ENCODE measurements at places on chromosomes 11 and 22. TPM values are rescaled to one million over a fixed set of nuclear protein-coding genes. Genes with fewer than 3 reads are reported as not detected.

GRCh38 chr22:27032091-27032761 lies 374.8 kb downstream of the MIAT start:
- no peak for DNase-seq

- no peak for DNase-seq
Measured at GRCh38 chr22:45185718-45186514, 22.2 kb downstream of the NUP50 start.

- no peak for DNase-seq
Measured at GRCh38 chr11:33185756-33186155, 24.5 kb upstream of the CSTF3 start.

The MS4A7 gene
- total RNA-seq: 88.7 TPM

DNA sequence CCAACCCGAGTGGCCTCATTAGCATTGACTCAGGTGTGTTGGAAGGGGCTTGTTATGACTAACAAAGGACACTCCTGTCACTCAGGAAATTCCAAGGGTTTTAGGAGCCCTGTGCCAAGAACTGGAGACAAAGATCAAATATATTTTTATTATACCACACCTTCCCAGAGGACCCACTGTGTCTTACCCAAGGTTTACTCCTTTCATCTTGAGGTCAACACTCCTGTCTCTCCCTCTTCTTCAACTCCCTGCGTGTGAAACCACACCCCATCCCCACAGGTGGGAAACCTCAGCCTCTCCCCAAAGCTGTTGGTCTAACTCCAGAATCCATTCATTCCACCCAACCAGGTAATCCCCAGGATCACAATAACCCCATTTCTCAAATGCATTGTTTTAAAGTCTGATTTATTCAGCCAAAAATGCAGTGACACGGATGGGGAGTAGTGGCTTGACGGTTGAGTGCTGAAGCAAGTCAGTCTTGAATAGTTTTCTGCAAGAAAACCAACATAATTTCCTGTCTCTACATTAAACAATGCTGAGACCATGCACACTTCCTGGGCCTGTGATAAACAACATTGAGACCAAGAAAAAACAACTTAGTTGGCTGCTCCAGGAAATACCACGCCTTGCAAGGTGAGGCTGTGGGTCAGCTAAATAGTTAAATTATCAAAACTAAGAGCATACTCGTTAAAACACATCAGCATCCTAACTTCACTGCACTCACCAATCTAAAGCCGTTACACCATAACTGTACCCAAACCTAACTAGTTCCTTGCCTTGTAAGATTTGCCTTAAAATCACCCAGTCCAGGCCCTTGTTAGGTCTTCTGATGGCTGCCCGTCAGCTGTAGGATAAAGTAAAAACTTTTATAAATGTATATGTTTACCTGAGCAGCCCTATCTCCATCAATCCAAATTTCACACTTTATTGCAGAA lies 38.5 kb upstream of the SPON1 start:
- DNase-seq: no peak

DNA sequence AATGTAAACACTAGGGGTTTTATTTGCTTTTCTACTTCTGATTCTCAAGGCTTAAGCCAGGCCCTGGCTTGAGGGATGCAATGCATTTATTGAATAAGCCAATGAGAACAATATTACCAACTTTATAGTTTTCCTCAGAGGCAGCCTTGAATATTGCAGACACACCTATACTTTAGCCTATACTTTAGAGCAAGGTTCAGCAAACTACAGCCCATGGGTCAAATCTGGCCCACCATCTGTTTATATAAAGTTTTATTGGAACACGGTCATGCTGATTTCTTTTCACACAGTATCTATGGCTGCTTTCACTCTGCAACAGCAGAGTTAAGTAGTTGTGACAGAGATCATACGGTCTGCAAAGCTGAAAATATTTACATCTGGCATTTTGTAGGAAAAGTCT lies 50.3 kb upstream of the E2F8 start:
- no peak for DNase-seq

The NFAM1 gene
- 14.0 TPM for total RNA-seq
